AG04450 (cell line): ENCODE measurements at places on chromosomes 16 and 17.

GRCh38 chr17:3639981-3640596 lies 3.5 kb downstream of the CTNS start:
- DNase-seq, result no peak

DNA sequence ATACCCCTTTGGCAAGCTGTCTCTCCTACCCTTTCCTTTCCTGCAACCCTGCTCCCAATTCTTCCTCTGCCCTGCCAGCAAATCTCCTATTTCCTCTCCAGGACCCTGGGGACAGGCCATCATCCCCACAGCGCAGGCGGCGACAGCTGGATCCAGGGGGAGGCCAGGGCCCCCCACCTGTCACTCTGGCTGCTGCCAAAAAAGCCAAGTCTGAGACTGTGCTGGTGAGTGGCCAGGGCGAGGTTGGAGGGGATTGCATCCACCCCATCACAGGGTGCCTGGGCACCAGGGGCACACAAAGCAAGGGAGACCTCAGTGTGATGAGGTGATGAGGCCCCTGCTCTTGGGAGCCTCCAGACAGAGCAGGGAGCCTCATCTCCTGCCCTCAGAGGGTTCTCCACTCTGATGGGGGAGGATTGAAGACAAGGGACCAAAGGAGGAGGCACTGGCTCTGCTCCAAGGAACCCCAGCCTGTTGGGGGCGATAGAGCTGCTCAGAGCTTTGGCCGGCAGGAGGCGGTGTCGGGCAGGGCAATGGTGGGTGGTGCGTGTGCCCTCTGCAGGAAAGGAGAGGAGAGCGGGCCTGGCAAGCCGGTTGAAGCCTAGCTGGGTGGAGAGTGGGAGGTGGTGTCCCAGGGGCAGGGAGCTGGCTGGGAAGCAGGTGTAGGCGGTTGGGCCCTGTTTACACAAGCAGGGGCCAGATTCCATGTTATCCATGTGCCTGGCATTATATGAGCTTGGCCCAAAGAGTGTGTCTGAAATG lies 15.6 kb upstream of the PDK2 start:
- DNase-seq, result no peak

GRCh38 chr16:3485821-3486505 lies 9.3 kb downstream of the C16orf90 start:
- no peak for DNase-seq

- no peak for DNase-seq
These were observed 45.6 kb downstream of the ZFPM1 start for GRCh38 chr16:88498576-88499208.

GRCh38 chr17:42886283-42887176 lies 14.1 kb upstream of the G6PC1 start:
- DNase-seq, result no peak

- no peak for DNase-seq
These were observed 16.2 kb downstream of the MYLK3 start for GRCh38 chr16:46731691-46732555.

GRCh38 chr16:83967838-83968305 lies at the start of gene NECAB2:
NECAB2 (plus strand) TSS chr16:83968244; CDS start chr16:83968649, 405 bp downstream.
- DNase-seq, result no peak

DNA sequence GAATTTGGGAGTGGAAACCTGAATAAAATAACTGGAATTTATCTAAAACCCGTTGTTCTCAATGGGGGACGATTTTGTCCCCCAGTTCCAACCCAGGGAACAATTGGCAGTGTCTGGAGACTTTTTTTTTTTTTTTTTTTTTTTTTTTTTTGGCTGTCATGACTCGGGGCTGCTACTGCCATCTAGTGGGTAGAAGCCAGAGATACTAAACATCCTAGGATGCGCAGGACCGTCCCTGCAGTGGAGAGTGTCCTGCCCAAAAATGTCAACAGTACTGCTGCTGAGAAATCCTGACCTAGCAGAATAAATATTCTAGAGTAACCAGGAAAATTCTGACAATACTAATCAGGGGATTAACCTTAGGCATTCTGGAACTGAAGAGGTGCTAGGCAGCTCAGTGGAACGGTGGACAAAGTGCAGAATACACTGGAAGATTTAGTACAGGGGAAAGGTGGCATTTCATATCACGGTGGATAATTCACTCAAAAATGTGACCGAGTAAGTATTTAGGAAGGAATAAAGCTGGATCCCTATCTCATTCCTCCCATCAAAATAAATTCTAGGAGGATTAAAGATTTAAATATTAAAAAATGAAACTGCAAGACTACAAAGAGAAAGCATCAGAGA lies 107.6 kb downstream of the SPECC1 start:
- DNase-seq, result no peak
